ENCODE measurements at places on chromosomes 1 and 21. TPM values are rescaled to one million over a fixed set of nuclear protein-coding genes. Genes with fewer than 3 reads are reported as not detected.

DNA sequence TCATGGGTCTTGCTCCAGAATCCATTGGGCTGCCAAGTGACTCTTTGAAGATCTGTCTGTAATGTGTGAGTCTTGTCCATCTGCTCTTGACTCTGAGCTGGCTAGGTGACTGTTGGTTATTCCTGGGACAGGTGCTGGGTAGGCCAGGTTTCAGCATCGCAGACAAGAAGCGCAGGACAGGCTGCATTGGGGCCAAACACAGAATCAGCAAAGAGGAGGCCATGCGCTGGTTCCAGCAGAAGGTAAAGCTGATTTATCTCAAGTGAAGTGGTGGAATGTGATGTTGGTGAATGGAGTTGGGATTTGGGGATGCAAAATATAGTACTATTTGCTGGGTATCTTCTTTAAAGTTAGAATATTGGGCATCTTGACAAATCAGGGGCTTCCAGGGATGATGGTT is 4.1 kb downstream of the RPL11 start:
- no peak for DNase-seq

Gene LRRN2
- 48.6 TPM for polyA plus RNA-seq

Gene LY9
- polyA plus RNA-seq, result 0.15 TPM

DNA sequence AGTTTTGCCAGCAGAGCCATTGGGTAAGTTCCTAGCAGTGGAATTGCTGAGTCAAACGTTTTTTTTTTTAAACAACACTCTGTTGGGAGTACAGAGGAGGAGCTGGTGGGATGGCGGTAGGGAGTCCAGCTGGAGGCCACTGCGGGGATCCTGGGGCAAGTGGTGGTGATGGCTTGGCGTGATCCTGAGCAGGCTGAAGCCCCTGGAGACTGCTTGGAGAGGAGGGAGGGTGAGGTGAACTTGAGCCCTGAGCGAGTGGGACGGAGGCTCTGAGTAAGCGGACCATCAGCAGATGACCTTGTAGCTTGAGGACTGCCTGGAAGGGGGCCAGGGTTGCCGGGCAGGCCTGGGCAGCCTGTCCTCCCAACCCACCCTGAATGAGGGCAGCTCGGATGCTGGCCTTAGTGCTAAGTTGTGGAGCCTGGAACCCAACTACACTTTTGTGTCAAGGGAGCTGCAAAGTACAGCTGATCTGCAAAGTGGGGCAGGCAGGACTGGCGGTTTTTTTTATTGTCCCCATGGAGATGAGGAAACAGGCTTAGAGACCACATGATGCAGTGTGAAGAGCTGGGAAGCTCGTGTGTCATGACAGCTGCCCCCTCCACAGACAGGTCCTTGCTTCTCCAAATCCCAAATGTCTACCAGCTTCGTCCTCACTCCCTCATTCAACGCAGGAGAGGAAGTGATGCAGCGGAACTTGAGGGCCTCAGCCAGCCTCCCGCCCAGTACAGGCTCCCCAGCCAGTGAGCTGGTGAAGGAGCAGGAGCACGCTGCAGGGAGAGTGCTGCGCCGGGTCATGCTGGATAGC is 20.2 kb downstream of the MRPL37 start:
- DNase-seq, result no peak

GRCh38 chr1:33578557-33579448 is 106.4 kb downstream of the ZSCAN20 start:
- no peak for DNase-seq
